ENCODE measurements at places on chromosomes 4 and X.

DNA sequence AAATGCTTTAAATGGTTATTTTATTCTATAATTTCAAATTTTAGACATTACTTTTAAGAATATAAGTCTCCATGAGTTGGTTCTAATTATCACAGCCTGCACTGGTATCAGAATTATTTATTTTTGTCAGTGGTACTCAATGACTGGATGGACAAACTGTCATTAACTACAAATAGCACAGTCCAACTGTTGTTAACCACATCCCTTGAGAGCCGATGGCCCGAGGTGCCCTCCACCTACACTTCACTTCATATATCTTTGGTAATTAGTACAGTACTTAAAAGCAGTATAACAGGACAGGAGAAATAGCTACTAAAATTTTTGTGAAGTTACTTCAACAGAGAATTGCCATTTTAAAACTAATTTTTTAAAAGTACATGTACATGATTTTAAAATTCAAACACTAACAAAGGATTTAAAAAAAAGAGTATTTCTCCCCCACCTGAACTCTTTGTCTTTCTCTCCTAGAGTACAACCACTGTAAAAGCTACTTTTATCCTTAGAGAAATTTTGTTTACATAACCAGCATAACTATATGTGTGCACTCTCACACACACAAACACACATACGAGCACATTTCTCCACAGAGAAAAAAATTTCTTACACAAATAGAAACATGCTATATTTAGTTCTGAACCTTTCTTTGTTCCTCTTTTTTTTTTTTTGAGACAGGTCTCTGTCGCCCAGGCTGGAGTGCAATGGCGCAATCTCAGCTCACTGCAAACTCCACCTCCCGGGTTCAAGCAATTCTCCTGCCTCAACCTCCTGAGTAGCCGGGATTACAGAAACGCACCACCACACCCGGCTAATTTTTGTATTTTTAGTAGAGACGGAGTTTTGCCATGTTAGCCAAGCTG is 6.5 kb downstream of the TIFA start:
- DNase-seq: no peak

- no peak for DNase-seq
These were observed 108.1 kb downstream of the UCHL1 start for GRCh38 chr4:41364876-41365275.

DNA sequence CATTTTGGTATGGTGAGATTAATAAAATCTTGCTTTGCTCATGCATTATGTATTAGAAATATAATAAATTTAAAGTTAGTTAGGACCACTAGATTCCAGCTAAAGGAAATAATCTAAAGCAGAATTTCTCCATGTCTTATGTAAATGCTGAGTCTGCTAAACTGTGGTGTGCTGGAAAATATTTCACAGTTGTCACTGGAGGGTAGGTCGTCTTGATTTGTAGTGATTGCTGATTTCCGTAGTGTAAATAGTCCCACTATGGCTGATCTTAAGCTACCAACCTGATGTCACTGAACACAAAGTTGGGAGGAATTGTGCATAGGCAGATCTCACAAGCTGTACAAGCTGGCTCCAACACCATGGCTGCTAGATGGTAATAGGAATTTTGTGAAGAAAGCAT is 133.4 kb upstream of the NR3C2 start:
- no peak for DNase-seq

GRCh38 chr4:25862411-25863346 is at the start of gene SEL1L3:
SEL1L3 (minus strand) TSS chr4:25862988; CDS start chr4:25862836, 152 bp downstream.
- peak; percentile 28 for DNase-seq

GRCh38 chrX:117835034-117835433 is 281.6 kb downstream of the KLHL13 start:
- no peak for DNase-seq
